GM20000 (cell line): ENCODE measurements at places on chromosomes 1 and 21.

DNA sequence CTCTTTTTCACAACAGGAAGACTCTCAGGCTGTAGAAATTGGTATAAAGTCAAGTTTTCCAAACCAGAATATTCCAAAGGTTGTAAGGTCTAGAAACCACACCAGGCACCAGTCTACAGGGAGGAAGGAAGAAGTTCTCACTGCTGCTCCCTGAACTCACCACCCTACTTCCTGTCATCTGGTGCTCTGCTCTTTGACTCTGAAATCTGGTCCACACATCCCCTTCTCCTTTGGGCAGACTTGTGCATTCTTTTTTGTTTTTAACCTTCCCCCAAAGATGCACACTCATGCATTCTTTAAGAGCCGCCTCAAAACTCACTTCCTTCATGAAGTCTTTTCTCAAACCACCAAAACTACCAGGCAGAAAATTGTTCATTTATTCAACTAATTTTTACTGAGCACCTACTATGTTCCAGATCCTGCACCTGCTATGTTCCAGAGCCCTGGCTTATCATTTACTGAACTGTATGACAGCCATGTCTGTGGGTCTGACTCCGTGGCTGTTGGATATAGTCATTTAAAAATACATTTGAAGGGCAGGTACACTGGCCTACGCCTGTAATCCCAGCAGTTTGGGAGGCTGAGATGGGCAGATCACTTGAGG, 30.1 kb upstream of the EPS15 start:
- no peak for DNase-seq

DNA sequence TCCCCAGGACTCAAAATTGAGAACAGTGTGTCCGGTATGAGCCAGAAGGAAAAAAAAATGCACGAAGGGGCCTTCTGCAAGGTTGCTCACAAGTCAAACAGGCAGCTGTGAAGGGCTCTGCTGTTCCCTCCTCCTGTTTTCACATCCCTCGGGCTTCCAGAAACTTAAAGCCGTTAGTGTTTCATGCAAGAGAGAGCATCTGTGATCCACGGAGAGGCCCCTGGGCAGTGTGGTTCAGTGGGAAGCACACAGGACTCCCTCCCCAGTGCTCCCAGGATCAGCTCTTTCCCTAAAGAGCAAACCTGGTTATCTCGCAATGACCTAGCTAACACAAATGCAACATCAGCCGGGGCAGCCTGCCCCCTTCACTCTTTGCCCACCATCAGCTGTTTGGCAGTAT, 2.9 kb upstream of the MATN1 start:
- no peak for DNase-seq

- no peak for DNase-seq
Observed at GRCh38 chr1:207871117-207871649, 39.7 kb downstream of the CD34 start.

DNA sequence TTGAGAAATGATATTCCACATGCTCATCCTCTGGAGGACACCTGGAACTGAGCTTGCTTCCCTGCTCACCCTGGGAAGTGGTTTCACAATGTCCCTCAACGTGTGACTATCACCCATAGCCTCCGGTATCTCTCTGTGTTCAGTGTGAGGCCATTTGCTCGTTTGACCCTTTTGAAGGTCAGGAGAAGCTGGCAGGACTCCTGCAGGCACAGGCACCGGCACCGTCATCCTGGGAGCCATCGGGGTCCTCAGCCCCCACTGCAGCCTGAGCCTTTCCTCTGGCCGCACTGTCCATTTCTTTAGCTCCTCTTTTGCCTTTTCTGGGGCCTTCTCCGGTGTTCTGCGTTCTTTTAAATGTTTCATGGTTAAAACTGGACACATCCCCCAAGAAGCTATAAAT, 159.6 kb upstream of the COL6A1 start:
- DNase-seq: no peak

DNA sequence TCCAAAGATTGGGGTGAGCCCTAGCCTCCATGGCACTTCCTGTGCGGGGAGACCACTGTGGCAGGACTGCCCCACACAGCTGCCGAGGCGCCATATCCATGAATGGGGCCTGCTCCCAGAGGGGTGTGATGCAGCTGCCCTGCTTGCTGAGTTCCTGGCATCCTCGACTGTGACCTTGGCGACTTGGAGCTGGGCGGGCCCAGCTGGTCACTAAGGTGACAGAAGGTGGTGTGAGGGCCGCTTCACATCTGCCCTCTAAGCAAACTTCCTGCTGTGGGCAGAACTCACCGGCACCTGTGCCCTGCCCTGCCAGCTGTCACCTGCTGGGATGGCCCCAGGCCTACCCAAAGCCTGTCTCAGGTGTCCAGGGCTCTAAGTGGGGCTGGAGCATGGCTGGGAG, 9.0 kb downstream of the TMEM61 start:
- DNase-seq: no peak

DNA sequence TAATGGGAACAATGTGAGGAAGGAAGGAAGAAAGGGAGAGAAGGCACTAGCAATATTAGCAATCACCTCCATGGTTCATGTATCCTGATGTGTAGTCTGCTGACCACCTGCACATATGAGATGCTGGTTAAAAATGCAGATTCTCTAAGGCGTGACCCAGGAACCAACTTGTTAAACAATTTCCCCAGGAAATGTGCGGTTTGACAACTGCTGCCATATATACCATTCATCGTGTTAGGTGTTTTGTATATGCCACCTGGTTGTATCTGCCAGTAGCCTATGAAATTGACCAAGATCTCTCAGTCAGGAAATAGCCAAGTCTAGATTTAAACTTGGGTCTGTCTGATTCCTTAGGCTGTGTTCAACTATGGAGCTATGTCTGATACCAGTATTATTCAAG, 4.1 kb downstream of the SEMA4A start:
- DNase-seq: no peak

- DNase-seq: no peak
Observed at GRCh38 chr1:1021010-1021919, 1.3 kb downstream of the AGRN start.
